GM12865 (cell line): ENCODE measurements at places on chromosomes 2 and 18.

DNA sequence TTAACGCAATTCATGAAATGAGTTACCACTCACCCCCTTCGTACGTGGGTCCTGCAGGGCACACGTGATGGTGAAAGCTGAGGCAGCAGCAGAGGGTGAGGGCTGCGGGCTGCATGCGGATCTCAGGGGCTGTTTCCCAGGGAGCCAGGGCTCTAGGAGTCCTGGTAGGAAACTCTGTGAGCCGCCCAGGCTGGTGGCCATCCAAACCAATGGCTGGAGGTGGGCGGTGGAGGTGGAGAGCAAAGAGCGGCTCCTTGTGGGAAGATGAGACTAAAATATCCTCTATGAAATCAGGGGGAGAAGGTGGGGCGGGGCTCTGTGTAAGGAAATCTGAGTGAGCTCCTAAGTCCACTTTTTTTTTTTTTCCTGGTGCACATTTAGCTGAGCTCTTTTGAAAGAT, 120.1 kb upstream of the SLC1A4 start:
- no peak for DNase-seq

DNA sequence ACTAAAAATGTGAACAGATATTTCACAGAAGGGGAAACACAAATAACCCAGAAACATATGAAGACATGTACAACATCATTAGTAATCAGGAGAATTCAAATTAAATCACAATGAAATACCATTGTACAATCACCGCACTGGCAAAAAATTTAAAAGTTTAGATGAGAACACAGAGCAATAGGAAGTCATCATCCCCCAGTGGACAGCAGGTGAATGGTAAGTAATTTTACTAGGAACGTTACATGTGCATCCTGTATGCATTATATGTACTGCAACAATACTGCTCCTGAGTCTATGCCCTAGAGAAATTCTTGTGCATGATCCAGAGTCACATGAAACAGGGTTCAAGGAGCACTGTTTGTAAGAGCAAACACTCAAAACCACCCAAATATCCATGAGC, 713.8 kb downstream of the NRXN1 start:
- DNase-seq, result no peak

- DNase-seq, result no peak
Observed at GRCh38 chr2:232085164-232085563, 123.7 kb downstream of the DIS3L2 start.

- no peak for DNase-seq
Observed at GRCh38 chr2:101596333-101596732, 101.2 kb upstream of the MAP4K4 start.

DNA sequence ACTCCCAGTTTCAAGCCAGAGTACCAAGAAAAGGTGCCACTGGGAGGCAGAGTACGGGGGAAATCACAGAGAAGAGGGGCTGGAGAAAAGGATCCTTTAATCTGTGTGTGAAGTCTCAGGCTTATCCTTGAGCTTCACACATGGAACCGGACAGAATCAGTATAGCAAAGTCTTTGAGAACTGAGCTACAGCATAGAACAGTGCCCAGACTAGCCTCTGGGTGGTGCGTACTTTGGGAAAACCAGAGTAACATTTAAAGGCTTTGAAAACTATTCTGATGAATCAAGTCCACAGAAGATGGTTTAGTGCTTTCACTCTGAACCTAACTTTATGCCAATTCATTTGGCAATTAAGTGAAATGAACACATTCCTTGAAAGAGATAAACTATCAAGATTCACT, 83.1 kb downstream of the BABAM2 start:
- no peak for DNase-seq

- DNase-seq, result no peak
Observed at GRCh38 chr2:184566716-184567115, 31.6 kb upstream of the ZNF804A start.

- no peak for DNase-seq
Observed at GRCh38 chr2:165535471-165535870, 66.0 kb downstream of the CSRNP3 start.

DNA sequence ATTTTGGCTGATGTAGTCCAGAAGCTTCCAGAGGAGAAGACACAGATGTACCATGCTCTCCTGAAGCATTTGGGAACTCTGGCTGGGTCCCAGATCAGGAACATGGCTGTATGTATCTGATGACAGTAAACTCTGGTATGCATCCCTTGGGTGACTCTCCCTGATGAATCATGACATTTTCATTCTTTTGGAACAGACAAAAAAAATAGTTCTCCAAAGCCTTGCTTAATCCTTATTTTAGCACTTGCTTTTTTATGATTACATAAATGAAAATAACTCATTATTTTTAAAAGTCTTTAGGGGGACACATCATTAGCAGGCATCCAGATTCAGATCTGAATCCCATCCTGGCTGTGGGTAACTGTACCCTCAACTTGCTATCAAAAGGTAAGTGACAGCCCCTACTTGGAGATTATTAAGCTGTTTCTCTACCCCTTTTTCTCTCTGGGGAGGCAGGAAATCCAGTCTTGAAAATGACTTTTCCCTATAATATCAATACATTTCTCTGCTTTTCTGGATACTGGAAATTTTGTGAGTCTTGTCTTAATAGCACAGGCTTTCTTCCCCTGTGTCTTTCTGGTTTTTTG, 23.3 kb downstream of the AOX1 start:
- DNase-seq, result no peak

GRCh38 chr2:226130192-226130591, 669.4 kb downstream of the IRS1 start:
- DNase-seq, result no peak

- DNase-seq, result no peak
Observed at GRCh38 chr2:150873396-150873772, 385.9 kb upstream of the RND3 start.

DNA sequence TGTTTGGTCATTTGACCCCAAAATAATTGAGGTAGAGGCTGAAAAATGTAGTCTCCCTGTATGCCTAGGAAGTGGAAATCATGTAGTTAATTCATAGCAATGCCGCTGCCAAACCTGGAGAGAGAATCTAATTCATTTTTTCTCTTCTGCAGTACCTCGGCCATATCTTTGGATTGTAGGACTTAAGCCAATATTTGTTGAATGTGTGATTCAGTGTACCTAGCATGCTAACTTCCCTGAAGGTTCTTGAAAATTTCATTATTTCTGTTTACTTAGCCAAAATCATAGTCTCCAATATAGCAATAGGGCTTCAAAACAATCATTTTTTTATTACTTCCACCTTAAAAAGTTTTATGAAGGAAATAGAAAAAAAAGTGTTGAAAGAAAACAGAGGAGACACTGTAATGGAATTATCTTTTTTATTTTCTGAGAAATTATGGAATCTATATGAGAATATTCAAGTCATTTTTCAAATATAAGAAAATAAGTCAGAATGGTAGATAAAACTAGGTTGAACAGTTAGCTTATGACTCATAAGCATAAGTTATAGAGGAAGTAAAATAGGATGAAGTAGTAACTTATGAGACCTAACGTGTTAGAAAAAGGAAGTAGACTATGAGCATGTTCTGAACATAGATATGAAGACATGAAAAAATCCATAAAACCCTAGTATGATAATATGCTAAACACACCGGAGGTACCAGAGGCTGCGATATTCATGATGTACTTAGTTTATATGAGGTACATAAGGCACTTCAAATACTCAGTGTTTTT, 35.2 kb upstream of the CDH19 start:
- DNase-seq, result no peak

DNA sequence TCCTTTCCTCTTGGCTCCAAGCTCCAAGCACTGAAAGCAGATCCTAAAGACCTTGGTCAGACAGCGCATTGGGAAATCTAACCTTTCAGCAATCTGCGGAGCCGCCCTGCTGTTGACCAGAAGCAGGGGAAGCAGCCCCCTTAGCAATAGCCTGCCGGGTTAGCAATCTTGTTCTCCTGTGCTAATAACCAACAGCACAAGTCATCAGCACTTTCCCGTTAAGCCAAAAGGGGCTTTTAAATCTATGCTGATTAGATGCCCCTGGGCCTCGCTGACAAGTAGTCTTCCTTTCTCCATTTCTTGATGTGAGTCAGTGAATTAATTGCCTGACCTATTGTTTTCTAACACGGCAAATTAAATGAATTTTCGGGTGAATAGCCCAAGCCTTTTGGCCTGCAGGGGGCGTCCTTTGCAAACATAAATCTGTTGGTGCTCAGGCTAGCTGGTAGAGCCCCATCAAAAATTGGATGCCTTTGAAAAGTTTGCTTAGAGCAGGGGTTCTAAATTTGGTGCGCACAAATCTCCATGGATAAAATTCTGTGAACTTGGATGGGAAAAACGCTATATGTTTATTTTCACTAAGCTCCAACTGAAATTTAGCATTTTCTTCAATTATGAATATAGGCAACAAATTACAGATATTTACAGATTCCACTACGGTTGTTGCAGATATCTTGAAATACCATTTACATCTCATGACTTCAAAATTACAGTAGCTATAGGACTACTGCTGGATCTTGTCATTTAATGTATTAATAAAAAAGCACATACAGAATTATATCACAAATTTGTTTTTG, 24.6 kb downstream of the MAIP1 start:
- peak; percentile 81 for DNase-seq

DNA sequence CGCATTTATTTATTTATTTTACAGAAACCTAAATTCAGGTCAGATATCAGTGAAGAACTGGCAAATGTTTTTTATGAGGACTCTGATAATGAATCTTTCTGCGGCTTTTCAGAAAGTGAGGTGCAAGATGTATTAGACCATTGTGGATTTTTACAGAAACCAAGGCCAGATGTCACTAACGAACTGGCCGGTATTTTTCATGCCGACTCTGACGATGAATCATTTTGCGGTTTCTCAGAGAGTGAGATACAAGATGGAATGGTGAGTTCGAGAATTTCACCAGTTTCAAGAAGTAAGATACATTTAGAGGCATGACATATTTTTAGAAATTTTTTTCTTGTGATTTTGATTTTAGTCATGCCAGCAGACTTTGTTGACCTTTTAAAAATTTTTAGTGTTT, 4.6 kb downstream of the CDCA7 start:
- peak; percentile 93 for DNase-seq

GRCh38 chr2:11155381-11156035, at the start of gene SLC66A3:
Gene SLC66A3 (plus strand): TSS chr2:11155467. CDS start chr2:11155547, 80 bp downstream.
- peak; percentile 89 for DNase-seq

- no peak for DNase-seq
Observed at GRCh38 chr2:20541651-20542050, 94.8 kb downstream of the RHOB start.
